Coronary artery (tissue), 2 donors: ENCODE measurements at places on chromosomes 4 and X.
A peak's percentile ranks its signal among the peaks of the same experiment; 100 is the strongest.

DNA sequence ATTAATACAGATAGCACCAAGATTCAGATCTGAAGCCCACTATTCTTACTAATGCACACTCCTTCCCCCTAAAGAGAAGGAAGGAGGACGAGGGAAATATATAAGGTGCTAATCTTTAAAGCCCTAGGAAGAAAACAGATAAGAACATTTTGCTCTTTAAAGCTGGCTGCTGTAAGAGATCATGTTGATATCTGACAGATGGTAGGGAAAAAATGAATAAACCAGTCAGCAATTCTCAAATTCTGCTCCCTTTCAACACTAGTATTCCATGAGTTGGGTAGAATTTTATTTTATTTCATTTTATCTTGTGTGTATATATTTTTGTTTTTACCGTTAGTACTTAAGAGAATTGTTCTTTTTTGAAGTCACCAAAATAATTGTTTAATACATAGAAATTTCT lies 19.2 kb downstream of the OTC start:
- no peak for DNase-seq

DNA sequence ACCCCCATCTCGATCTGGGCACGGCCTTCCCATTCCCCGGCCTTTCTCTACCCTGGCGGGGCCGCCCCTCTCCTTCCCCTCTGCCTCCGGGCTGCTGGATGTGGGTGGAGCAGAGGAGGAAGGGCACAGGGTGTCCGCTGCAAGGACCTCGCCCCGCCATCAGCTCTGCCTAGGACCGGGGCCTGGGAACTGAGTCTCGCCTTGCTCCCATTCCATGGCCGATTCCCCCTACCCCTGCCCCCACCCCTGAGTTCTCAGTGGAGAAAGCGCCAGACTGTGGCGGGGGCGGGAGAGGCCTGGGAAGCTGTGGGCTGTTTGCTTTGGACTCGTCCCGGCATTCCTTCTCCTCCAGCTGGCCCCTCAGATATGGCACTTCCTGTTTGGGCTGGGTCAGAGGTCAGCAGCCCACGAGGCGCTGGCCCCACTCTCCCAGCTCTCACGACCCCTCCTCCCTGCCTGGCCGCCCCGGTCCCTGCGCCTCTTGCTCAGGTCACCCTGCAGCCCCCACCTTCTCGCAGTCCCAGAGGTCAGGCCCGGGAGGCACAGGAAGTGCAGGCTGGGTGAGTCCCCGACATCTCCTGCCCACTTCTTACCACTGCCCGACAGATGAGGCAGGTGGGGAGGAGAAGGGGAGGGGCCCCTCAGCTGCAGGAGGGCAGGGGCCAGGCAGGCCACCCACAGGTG lies 6.4 kb upstream of the BGN start:
- DNase-seq = peak; percentile 84

DNA sequence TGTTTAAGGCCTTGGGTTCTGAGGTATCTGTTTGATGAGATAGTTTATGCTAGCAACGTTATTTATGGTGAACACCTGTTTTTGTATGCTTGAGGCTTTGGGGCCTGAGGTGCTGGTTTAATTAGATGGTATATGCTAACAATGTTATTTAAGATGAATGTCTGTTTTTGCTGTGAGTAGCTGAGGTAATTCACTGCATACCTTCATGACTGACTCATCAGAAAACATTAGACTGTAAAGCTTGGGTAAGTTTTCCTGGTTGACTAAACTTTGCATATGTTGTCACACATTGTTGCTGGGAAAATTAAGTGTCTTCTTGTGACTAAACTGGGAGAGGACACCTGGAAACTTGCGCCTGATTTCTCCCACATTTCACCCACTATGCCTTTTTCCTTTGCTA lies 1026.6 kb downstream of the RAPGEF2 start:
- no peak for DNase-seq

GRCh38 chrX:82320569-82320968 lies 1118.7 kb downstream of the SH3BGRL start:
- no peak for DNase-seq

DNA sequence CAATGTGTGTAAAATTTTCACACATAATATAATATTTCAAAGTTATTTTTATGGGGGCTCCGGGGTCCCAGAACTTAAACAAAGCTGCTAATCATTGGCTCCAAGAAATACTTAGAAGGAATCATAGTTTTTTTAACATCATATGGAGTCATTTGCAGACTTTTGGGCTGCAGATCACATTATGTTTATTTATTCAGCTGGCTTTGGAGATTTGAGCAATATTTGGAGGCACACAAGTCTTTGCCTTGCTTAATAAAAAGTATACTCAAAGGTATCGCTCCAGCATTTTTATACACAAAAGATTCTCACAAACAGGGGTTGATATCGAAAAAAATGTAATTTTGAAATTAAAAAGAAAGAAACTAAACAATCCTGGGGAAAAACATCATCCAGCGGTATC lies 382.5 kb upstream of the TENM3 start:
- DNase-seq = no peak

GRCh38 chrX:138008281-138008680 lies 442.4 kb downstream of the ZIC3 start:
- no peak for DNase-seq

- DNase-seq = no peak
These were observed 117.4 kb downstream of the DIPK2B start for GRCh38 chrX:45083314-45083713.

- DNase-seq = no peak
These were observed 107.9 kb downstream of the FBXW7 start for GRCh38 chr4:152427981-152428380.

DNA sequence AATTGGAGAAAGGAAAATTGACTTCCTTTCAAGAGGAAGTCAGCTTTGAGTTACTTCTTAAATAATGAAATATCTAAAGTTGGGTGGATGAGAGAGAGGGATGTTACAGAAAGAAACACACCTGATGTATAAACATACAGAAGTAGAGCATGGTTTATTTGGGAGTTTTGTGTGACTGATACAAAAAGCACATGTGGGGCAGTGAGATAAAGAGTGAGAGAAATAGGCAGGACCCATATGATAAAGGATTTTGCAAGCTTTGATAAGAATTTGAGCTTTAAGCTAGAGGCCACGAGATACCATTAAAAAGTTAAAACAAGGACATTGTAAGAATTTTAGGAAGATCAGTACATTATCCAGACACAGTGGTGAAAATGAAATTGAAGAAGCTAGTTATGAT lies 263.3 kb upstream of the GPRIN3 start:
- DNase-seq = no peak

GRCh38 chr4:73528171-73528570 lies 46.6 kb downstream of the AFM start:
- DNase-seq = no peak

- no peak for DNase-seq
These were observed 19.3 kb downstream of the CCDC158 start for GRCh38 chr4:76401654-76402053.

DNA sequence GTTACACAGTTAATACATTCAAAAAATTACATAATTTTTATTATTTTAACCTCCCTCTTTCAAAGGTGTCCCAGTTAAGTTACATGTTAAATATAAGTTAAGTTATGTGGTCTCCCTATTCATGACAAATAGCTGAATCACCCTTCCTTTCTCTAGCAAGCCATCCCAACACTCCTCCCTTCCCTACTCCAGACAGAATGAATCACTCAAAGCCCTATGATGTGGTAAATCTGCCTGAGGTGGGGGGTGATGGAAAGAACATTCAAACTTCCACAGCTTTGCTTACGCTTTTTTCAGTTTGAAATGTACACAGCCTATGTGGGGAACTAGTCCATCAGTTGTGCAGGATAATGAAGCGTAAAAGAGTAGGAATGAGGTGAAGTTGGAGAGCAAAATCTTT lies 90.2 kb downstream of the CXCL13 start:
- DNase-seq = no peak

GRCh38 chrX:123277821-123278220 lies 93.7 kb downstream of the GRIA3 start:
- DNase-seq = no peak

- no peak for DNase-seq
These were observed 189.5 kb downstream of the GASK1B start for GRCh38 chr4:157983300-157983699.

DNA sequence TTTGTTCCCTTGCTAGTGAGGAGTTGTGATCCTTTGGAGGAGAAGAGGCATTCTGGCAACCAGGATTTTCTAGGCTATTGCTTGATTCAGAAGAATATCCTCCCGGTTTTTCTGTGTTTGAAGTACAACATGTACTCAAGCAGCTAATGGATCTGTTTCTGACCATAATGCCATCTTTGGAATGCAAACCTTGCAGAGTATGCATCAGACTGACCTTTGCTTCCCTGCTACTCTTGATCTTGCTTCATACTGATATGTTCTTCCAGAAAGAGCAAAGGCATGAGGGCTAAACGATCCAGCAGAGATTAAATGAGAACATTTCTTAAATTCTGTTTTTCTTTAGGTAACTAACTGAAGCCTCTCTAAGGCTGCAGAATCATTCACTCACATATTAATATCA lies 265.4 kb upstream of the SLC7A11 start:
- no peak for DNase-seq

DNA sequence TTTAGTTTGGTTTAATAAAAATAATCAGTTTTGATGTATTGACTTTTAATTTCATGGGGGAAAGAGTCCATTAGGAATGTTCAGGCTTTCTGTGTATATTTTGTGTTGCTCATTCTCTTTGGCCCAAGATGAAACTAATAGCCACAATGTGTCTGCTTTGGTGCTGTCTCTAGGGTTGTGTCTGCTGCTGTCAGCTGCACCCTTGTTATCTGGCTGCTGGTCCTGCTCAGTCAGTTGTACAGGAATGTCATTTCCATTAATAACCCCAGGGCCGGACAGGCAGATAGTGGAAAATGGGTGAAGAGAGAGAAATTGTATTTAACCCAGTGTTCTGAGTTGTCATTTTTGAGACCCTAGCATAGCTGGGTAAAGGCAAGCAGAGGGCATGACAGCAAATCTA lies 115.1 kb downstream of the PHEX start:
- no peak for DNase-seq

- DNase-seq = no peak
These were observed 21.6 kb downstream of the CLDN34 start for GRCh38 chrX:9988762-9989161.

GRCh38 chr4:81447566-81448229 lies 24.0 kb downstream of the RASGEF1B start:
- no peak for DNase-seq

DNA sequence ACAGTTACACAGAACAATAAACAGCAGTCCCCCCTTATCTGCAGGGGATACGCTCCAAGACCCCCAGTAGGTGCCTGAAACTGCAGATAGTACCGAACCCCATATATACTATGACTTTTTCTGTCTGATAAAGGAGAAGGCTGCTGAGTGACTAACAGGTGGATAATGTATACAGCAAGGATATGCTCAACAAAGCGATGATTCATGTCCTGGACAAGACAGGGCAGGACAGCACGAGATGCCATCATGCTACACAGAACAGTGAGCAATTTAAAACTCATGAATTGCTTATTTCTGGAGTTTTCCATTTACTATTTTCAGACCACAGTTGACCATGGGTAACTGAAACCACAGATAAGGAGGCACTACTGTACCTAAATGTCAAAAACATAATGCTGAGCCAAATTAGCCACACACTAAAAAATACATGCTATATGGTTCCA lies 76.1 kb downstream of the MANBA start:
- no peak for DNase-seq

- no peak for DNase-seq
These were observed 41.4 kb upstream of the USP9X start for GRCh38 chrX:41043674-41044345.

- DNase-seq = no peak
These were observed 85.0 kb upstream of the MYOZ2 start for GRCh38 chr4:119050527-119051090.

DNA sequence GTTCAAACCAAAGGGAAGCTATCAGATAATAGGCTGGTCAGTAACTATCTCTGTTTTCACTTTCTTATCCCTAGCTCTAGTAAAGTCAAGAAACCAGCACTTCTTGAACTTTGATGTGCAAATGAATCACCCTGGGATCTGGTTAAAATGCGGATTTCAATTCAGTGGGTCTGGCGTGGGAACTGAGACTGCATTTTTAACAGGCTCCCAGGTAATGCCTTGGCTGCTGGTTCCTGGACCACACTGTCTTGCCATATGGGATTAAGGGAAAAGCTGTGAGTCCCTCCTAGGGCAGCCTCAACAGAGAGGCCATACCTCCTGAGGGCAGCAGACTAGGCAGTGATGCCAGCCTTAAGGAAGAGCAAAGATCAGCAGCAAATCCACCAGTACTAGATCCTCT lies 1.7 kb downstream of the RNF175 start:
- no peak for DNase-seq

GRCh38 chrX:10749113-10749512 lies 128.7 kb upstream of the MID1 start:
- no peak for DNase-seq

DNA sequence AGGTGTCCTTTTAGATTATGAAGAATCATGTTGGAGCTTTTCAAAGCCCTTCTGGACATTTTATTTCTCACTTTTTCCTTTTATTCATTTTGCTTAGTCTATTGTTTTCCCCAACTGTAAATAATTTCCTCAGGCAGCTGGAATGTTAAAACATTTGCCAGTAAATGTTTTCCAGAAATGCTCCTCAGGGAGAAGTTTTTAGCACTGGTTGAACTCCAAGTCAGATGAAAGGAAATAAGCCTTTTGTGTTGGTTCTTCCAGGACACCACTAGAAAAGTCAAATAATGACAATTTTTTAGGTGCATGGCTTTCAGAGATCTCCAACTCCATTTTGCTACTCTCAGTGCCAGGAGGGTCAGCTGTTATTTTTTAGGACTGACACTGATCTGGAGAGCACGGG lies 127.9 kb downstream of the IL13RA2 start:
- no peak for DNase-seq

DNA sequence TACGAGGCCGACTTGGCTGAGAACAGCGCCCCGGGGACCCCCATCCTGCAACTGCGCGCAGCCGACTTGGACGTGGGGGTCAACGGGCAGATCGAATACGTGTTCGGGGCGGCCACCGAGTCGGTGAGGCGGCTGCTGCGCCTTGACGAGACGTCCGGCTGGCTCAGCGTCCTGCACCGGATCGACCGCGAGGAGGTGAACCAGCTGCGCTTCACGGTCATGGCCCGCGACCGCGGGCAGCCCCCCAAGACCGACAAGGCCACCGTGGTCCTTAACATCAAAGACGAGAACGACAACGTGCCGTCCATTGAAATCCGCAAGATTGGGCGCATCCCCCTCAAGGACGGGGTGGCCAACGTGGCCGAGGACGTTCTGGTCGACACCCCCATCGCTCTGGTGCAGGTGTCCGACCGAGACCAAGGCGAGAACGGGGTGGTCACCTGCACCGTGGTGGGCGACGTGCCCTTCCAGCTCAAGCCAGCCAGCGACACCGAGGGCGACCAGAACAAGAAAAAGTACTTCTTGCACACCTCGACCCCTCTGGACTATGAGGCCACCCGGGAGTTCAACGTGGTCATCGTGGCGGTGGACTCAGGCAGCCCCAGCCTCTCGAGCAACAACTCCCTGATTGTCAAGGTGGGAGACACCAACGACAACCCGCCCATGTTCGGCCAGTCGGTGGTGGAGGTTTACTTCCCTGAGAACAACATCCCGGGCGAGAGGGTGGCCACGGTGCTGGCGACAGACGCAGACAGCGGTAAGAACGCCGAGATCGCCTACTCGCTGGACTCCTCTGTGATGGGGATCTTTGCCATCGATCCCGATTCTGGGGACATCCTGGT lies 2.4 kb downstream of the PCDH7 start:
- DNase-seq = no peak

GRCh38 chr4:10078481-10079233 lies 37.9 kb downstream of the WDR1 start:
- DNase-seq = peak; percentile 67

GRCh38 chr4:155667568-155668511 lies 1.2 kb downstream of the GUCY1A1 start:
- peak; percentile 77 for DNase-seq

GRCh38 chrX:3230496-3230895 lies 116.0 kb downstream of the MXRA5 start:
- DNase-seq = no peak
